Astrocyte of the hippocampus (primary cell): ENCODE measurements at places on chromosomes 11 and 22.

DNA sequence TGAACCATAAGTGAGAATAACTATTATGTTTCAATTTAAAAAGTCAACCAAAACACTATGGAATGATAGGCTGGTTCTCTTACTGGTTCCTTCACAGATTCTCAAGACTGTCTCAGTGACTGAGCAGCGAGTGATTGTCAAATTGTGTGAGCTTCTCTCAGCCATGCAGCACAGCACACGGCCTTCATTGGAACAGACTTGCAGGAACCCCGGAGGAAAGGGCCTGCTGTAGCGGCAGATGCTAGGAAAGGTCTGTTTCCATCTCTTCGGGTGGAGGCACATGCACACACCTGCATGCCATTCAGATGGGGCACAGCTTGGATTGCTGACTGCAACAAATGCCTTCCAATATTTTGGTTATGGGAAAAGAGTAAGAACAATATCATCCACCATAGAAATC, 741.8 kb downstream of the OPCML start:
- DNase-seq, result no peak

DNA sequence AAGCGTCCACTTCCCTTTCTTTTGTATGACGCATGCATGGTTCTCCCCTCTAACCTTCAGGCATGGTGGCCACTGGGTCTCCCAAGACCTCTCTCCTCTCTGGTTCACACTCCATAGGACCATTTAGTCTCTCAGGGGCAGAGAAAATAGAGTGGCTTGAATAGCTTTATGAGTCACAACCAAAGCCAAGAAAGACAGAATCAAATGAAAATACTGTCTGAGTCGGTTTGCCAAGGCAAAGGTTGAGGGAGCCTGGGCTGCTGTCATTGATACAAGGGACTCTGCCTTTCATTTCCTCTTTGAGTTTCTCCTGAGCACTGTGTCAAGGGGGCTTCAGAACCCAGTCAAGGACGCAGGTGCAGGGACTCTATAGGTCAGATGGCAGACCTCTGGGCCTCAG, 44.2 kb downstream of the TENM4 start:
- peak; percentile 64 for DNase-seq

GRCh38 chr11:92728628-92729027, 240.8 kb upstream of the MTNR1B start:
- no peak for DNase-seq

- DNase-seq, result no peak
Measured at GRCh38 chr11:105181521-105181920, 42.0 kb upstream of the CARD18 start.

DNA sequence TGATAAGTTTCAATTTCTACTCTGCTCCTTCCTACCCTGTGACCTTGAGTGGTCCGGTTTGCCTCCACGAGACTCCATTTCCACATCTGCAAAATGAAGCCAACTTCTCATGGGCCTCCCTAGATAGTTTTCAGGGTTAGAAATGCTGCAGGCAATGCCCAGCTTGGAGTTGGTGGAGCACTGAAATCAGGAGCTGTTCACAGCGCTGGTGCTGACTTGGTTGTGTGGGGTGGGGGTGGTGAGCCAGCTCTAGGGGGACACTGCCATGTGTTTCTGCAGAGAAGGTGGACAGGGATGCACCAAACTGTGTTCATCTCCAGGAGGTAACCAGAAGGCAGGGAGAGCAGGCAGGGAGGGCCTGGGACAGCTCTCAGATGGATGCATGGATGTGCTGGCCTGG, 37.0 kb downstream of the SGSM1 start:
- DNase-seq, result peak; percentile 10
